ENCODE measurements at places on chromosomes 1 and 21. TPM values are rescaled to one million over a fixed set of nuclear protein-coding genes. Genes with fewer than 3 reads are reported as not detected.

FAM167B gene
- 2.0 TPM for total RNA-seq

B4GALT3 gene
- 39.8 TPM for total RNA-seq

SYCP1 gene
- total RNA-seq = not detected

USH2A gene
- not detected for total RNA-seq

SPRR2G gene
- total RNA-seq = not detected

NR5A2 gene
- total RNA-seq = 12.1 TPM

FCRLB gene
- 0.62 TPM for total RNA-seq

NOS1AP gene
- 5.4 TPM for total RNA-seq

MAB21L3 gene
- not detected for total RNA-seq

LINGO4 gene
- not detected for total RNA-seq

ACTA1 gene
- total RNA-seq = 0.22 TPM

IVL gene
- total RNA-seq = not detected

CADM3 gene
- total RNA-seq = 2.7 TPM

AQP10 gene
- total RNA-seq = not detected

TMEM82 gene
- total RNA-seq = not detected

All from endothelial cell of umbilical vein (primary cell).